ENCODE measurements at places on chromosomes 11 and 22. TPM values are rescaled to one million over a fixed set of nuclear protein-coding genes. Genes with fewer than 3 reads are reported as not detected.

Gene FOLR2
- not detected for total RNA-seq

GRCh38 chr11:16891964-16892363, 122.2 kb downstream of the PLEKHA7 start:
- DNase-seq: no peak

- DNase-seq: no peak
Measured at GRCh38 chr11:124198897-124199296, 15.8 kb downstream of the OR10D3 start.

Gene COX8A
- 597 TPM for total RNA-seq

GRCh38 chr11:18264035-18264434, 2.0 kb upstream of the SAA1 start:
- DNase-seq: no peak

DNA sequence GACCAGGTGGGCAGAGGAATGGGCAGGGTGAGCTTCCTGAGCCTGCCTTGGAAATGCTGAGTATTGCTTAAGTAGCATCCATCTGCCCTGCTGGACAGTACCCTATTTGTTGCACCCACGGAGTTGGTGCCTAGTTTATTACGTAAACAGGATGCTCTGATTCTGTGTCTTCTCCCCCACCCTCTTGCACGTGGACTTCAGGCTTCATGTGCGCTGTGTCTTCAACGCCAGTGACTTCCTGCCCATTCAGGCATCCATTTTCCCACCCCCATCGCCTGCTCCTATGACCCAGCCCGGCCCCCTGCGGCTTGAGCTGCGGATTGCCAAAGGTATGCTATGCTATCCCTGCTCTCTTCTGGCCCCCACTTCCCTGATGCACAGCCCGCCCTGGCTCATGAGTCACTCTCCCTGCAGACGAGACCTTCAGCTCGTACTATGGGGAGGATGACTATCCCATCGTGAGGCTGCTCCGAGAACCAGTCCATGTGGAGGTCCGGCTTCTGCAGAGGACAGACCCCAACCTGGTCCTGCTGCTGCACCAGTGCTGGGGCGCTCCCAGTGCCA, 5.7 kb downstream of the ZP1 start:
- no peak for DNase-seq

Gene POLR2L
- 344 TPM for total RNA-seq

DNA sequence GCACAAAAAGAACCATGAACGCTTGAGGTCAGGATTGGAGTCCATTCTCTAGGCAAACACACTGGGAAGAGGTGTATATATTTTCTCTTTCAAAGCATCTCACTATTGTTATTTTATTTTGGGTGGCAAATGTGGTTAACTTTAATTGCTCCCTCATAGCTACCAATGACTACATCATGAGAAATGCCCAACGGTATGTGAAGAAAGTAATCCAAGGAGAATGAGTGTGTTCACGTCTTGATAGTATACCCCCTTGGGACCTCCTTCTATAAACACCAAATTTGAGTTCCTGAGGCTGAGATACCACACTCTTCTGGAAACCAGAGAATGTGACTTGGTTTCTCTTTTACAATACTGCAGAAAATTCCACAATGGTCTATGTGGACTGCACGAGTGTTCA, 15.8 kb downstream of the OR8D1 start:
- no peak for DNase-seq

DNA sequence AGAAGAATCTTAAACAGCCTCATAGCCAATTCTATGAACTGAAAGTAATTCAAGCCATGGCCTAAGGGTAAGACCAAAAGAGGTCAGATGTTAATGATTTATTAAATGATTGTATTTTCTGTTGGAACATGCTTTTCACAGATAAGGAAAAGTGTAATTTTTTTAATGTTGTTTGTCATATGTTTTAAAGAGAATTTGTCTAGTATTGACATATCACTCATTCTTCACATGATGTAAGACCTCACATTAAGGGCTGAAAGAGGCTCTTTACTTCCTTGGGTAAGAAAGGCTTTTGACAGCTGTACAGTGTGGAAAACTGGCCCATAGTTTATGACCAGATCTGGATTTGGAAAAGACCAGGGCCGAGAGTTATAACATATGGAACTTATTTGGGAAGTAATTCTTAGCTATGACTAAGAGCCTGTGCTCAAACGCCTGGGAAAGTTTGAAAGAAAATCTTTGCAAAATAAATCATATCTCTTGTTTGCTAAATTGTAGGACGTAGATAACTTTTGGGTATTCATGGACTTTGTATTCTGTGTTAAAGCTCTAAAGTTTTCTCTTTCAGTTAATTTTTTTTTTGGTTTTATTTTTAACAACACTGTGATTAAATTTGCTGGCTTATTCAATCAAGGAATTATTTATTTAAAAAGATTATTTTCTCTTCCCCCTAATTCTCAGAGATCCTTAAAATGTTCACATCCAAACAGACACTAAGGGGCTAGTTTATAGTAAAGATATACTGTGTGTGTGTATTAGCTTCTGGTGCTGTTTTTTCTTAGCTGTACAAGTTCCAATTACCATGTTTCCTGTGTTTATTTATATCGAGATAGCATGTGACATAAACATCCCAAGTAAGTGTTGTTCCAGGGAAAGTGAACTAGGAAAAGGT, 162.2 kb downstream of the ARHGAP42 start:
- DNase-seq: no peak

DNA sequence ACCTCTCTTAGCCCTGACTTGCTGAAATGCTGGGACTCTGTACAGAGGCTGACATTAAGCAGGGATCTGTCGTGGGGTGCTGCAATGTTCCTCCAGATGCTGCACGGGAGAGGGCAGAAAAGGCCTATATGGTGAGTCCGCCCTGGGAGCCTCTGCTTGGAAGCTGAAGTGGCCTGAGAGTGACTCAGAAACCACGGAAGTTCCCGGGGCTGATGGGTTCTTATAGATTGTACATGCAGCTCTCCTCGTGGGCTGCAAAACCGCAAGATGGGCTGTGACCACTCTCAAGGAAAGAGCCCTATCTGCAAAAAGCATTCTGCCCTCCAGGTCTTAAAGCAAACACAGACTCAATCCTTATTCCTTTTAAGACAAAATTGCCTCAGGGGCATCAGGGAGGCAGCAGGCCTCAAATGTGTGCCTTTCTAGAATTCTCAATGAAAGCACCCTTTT, 5.8 kb upstream of the SLC43A3 start:
- DNase-seq: no peak

Gene THY1
- total RNA-seq: 2.5 TPM

Gene ANO1
- total RNA-seq: 1.6 TPM

DNA sequence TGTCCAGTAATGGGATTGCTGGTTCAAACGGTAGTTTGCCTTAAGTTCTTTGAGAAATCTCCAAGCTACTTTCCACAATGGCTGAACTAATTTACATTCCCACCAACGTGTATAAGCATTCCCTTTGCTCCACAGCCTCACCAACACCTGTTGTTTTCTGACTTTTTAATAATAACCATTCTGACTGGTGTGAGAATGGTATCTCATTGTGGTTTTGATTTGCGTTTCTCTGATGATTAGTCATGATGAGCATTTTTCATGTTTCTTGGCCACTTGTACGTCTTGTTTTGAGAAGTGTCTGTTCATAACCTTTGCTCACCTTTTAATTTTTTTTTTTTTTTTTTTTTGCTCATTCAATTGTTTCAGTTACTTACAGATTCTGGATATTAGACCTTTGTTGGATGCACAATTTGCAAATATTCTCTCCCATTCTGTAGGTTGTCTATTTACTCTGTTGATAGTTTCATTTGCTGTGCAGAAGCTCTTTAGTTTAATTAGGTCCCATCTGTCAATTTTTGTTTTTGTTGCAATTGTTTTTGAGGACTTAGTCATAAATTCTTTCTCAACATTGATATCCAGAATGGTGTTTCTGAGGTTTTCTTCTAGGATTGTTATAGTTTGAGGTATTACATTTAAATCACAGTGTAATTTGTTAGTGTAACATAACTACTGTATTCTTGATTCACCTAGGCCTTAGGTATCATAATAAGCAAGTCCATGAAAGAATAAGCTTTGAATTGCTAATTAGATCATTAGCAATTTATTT, 33.0 kb downstream of the CCDC34 start:
- peak; percentile 60 for DNase-seq

- peak; percentile 90 for DNase-seq
Measured at GRCh38 chr11:125626288-125626950, 1.5 kb downstream of the CHEK1 start.

GRCh38 chr11:74691755-74692154, 39.5 kb downstream of the CHRDL2 start:
- peak; percentile 57 for DNase-seq

GRCh38 chr11:16280256-16280682, 76.1 kb downstream of the SOX6 start:
- DNase-seq: peak; percentile 55

GRCh38 chr22:43213051-43213450, 26.1 kb upstream of the TTLL12 start:
- DNase-seq: no peak

Gene PIK3IP1
- 0.51 TPM for total RNA-seq

Gene MYBPC3
- not detected for total RNA-seq

Gene SLC7A4
- not detected for total RNA-seq

DNA sequence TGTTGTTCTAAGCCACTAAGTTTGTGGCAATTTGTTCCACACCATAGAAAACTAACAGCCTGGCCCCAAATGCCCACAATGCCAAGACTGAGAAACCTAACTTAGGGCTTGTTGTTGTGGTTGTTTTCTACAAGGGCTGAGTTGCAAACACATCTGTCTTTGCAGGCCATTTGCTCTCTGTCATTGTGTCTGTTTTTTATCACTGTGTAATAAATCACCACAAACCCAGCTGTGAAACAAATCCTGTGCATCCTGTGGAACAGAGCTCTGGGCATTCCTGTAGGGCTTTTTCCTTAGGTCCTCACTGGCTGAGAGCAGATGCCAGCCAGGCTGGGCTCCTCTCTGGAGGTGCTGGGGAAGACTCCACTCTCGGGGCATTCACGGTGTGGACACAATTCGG, 15.7 kb upstream of the SYT8 start:
- DNase-seq: peak; percentile 34

Gene MOGAT2
- total RNA-seq: not detected

Gene SLC37A2
- 2.9 TPM for total RNA-seq

DNA sequence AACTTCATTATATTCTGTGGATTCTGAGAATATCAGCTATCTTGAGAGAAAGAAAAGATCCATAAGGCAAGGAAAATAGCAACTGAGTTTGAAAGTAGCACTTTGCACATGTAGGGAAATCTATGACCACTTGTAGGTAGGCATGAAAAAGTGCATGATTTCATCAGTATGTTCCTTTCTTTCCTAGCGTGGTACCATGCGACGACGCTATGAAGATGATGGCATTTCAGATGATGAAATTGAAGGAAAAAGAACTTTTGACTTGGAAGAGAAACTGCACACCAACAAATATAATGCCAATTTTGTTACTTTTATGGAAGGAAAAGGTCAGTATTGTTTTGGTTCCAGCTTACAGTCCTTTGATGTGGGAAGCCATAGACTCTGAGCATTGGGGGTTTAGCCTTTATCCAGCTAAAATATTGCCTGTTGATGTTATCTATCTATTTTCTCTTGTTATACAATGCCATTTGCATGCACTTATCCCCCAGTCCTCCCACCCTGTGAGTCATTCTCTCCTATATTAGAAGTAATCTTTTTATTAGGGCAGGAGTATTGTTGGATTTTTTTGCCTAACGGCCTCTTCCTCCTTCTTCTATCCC, 60.9 kb downstream of the KDM2A start:
- DNase-seq: no peak

Gene PRODH
- 0.13 TPM for total RNA-seq

Gene HTR3B
- not detected for total RNA-seq

Data from SJCRH30 (cell line).